Stimulated activated CD4-positive, alpha-beta T cell treated with anti-CD3 and anti-CD28 coated beads, Interleukin-4, amount 100 ng/mL, for 48 hours (primary cell): ENCODE measurements at places on chromosomes 6 and 20.

DNA sequence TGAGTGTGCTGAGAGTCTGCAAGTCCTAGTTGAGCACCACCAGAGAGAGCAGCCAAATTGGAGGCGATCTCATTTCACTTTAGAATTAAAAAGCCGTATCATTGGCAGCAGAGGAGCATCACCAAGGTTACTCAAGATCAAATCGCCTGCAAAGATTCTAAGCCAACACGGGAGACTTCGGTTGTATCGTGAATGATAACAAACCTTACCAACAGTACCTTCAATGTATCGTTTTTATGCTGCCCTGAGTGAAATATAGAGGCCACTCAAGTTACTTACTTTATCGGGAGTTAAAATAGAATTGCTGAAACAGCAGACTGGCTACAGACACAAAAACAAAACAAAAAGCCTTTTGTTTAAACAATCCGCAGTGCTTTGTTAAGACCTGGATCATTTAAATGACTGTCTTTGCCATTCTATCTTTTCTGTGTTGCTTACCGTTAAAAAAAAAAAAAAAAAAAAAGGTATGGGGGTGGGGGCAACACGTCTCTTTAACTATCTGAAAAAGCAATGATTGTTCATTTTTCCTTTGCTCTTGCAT, 14.2 kb downstream of the NHSL1 start:
- DNase-seq: no peak

GRCh38 chr6:3921663-3922062, 72.5 kb downstream of the FAM50B start:
- no peak for DNase-seq

DNA sequence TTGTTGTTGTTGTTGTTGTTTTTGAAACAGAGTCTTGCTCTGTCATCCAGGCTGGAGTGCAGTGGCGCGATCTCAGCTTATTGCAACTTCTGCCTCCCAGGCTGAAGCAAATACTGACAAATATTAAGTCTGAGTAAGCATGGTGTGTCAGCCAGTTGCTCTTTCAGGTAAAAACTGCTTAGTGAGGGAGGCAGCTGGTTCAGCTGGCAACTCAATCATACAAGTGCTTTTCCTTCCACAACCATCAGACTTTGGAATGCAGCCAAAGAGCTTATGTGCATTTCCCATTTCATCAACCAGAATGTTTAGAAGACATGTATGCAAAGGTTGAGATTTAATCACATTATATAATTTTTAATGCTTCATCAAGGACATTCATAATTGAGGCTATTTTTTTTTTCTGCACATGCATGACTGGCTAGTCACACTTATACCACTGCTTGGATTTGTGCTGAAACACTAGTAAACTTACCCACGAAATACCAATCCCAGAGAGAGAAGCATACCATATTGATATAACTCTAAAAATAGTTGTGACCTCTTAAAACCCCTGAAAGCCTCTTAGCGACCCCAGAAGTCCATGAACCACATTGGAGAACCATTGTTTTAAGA, 56.0 kb downstream of the CLIC5 start:
- DNase-seq: no peak

DNA sequence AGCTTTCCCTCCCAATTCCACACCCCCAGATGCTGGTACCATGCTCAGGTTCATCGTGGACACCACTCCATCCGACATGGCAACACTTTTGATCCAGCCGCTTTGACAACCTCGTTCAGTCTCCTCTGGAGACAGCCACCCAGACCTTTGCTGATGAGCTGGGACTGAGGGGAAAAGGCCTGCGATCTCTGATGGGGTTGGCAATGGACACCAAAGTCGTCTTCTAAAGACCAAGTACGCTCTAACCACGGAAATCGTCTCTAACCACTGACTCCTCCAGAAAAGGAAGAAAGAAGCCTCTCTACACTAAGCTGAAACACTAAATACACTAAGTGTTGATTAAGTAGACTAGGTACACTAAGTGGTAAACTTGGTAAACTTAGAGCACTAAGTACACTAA, 26.1 kb upstream of the HLA-E start:
- DNase-seq: no peak
